ENCODE measurements at places on chromosomes 1 and 21.

- no peak for DNase-seq
Measured at GRCh38 chr1:111742938-111743549, 3.8 kb upstream of the INKA2 start.

DNA sequence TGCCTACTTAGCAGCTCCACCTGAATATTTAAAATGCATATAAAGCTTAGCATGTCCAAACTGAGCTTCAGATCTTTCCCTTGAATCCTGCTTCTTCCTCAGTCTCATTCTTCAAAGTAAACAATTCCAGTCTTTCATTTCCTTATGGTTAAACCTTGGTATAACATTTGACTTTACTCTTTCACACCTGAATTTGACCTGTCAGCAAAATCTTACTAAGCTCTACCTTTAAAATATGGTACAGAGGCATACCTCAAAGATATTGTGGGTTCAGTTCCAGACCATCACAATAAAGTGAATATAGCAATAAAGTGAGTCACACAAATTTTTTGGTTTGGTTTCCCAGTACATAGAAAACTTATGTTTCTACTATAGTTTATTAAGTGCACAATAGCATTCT, 42.5 kb upstream of the RNF11 start:
- DNase-seq: no peak

DNA sequence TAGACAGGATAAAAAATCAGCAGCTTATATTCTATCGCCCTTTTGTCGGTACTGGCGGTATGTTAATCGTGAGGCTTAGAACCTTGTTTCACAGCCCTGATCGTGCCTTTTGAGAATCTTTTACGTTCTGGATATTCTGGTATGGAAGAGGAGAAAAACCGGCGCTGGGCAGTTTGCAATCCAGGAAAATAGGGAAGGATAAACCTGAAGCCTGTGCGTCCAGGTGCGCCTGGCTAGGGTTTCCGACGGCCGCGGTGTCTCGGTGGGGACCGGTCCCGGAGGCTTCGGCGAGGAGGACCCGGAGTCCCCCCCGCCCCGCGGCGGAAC, 258 bp upstream of the SYPL2 start:
- no peak for DNase-seq

- DNase-seq: no peak
Measured at GRCh38 chr1:41607808-41608207, 123.3 kb upstream of the EDN2 start.

DNA sequence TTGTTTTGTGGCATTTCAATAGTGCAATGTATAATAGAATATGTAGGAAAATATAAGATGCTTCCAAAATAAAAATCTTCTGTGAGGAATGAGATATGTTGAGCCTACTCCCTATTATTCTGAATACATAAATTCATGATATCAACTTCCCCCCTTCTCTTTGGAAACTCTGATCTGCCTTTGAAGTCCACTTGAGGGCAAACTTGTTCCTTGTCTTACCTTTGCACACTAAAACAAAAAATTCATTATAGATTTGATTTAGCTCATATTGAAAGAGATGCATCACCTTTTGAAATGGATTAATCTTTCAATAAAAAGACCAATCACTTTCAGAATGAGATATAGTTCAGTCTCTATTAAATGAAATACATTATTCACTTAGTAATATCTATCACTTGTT, 580.7 kb upstream of the ADGRL4 start:
- no peak for DNase-seq

DNA sequence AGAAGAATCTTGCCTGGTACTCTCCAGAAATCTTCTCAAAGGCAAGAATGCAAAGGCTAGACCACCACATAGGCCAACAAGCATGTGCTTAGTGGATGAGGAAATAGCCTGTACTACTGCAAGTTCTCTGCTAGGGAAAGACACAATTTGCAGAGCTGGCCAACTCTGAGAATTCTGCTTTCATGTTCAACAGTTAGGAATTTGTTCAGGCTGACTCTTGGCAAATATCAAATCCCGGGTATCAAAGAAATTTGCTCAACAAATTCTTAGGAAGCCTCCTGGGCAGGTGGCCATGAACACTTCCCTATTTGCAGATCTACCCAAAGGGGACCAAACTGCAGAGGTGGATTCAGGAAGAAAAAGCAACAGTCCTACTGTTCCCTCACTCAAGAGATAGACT, 15.0 kb upstream of the H3-3A start:
- no peak for DNase-seq
